ENCODE measurements at places on chromosomes 6 and 20.

- DNase-seq, result no peak
Measured at GRCh38 chr20:1240549-1240948, 14.7 kb downstream of the RAD21L1 start.

DNA sequence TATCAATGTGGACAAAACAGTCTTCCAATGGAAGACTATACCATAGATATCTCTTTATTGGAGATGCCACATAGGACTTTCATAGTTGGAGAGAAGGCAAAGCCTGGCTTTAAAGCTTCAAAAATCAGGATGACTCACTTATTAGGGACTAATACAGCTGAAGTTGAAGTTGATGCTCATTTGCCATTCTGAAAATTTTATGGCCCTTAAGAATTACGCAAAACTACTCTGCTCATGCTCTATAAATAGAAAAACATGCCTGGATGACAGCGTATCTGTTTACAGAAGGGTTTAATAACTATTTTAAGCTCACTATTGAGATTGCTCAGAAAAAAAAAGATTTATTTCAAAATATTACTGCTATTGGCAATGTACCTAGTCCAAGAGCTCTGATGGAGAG lies 155.5 kb upstream of the DST start:
- DNase-seq, result no peak

- no peak for DNase-seq
Measured at GRCh38 chr6:166929542-166930189, 26.7 kb downstream of the RNASET2 start.

DNA sequence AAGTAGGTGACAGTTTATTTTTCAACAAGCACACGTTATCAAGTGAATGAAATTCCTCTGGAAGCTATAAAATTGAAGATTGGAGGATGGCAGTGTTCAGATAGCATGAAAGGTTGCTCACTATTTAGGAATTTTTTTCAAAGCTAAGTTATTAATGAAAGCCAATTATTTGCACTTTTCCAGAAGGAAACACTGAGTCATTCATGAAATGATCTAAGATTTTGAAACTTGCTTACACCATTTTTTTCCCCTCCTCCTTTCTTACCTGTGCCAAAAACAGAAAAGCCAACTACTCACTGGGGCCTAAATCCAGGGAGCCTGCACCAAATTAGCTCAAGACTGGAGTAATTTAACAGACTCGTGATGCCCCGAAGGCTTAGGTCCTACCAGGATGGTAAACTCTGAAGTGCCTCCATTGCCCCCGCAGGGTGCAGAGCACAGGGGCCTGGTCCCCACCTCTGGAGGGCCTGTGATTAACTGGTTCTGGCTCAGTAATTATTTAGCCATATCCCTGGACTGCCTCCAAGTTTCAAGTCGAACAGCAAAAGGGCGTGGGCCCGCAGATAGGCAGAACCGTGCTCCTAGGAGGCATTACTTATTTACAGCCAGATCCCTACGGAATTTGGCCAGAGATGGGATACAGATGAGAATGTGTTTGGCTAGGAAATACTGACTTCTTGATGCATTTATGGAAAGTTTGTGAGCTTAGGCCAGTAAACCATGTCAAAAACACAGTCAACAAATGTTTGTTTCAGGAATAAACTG lies 28.0 kb upstream of the ZNF217 start:
- no peak for DNase-seq

DNA sequence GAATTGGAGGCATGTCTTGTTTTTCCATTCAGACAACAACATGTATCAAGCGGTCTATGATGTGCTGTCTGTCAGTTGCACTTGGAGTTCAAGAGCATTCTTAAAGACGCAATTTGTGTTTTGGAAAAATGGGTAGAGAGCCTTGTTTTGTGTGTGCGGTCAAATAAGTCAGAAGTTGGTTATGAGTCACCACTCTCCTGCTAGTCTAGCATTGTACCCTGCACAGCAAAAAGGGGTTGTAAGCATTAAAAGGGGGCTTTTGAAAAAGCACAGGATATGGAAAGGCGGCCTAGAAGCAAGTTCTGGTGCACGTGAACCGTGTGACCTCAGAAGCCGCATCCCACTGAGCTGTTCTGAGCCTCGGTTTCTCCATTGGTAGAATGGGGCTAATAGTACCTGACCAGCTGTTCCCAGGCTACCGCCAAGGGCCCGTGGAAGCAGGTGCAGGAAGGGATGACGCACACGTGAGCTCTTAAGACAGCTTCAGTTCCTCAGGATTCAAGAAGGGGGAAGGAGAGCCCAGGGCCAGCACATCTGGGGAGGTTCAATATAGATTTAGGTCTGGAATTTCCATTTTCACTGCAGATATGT lies 61.6 kb upstream of the SNX9 start:
- peak; percentile 24 for DNase-seq

- DNase-seq, result no peak
Measured at GRCh38 chr6:42409581-42409980, 42.1 kb downstream of the TRERF1 start.

DNA sequence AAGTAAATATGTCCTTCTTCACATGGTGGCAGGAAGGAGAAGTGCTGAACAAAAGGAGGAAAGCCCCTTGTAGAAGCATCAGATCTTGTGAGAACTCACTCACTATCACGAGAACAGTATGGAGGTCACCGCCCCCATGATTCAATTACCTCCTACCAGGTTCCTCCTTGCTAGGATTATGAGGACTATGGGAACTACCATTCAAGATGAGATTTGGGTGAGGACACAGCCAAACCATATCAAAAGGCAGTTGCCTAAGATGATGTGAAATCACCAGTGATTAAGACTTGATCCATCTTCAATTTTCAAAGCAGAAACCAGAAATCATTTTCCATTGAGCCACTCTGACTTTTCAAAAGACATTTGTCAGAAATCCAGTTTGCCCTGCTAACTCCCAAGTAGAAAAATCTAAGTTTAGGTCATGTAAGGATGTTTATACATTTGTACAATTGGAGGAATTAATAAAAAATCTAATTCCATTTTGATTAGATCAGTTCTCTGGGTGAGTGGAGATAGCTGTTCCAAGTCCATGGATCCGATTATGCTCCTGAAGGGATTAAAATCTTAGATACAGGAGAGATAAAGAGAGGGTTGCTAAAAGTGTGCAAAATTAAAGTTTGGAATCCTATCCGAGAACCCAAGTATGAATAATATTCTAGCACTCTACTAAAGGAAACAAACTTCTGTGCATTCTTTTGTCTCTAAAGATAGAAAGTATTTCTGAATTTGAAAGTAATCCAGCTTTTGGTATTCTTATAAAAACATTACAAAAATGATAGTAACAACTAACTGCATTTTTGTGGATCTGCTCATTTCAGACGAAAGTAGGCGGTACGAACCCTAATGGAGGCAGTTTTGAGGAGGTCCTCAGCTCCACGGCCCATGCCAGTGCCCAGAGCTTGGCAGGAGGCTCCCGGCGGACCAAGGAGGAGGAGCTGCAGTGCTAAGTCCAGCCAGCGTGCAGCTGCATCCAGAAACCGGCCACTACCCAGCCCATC lies 39.5 kb downstream of the HDDC2 start:
- DNase-seq, result no peak

DNA sequence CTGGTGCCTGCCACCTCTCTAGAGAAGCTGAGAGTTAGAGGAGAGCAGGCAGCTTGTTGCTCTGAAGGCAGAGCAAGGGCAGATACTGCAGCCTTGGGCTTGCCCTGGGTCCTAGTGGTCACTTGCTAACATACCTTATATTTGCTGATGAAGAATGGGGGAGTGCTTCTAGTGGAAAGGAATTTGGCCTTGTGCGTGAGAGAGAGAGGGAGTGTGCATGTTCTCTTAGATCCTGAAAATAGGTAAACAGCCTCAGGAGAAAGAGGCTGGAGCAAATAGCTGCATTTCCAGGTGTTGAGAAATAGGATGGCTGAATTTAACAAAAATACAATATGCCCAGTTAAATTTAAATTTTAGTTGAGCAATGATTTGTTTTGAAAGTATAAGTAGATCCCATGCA lies 724.5 kb upstream of the FLRT3 start:
- DNase-seq, result no peak

DNA sequence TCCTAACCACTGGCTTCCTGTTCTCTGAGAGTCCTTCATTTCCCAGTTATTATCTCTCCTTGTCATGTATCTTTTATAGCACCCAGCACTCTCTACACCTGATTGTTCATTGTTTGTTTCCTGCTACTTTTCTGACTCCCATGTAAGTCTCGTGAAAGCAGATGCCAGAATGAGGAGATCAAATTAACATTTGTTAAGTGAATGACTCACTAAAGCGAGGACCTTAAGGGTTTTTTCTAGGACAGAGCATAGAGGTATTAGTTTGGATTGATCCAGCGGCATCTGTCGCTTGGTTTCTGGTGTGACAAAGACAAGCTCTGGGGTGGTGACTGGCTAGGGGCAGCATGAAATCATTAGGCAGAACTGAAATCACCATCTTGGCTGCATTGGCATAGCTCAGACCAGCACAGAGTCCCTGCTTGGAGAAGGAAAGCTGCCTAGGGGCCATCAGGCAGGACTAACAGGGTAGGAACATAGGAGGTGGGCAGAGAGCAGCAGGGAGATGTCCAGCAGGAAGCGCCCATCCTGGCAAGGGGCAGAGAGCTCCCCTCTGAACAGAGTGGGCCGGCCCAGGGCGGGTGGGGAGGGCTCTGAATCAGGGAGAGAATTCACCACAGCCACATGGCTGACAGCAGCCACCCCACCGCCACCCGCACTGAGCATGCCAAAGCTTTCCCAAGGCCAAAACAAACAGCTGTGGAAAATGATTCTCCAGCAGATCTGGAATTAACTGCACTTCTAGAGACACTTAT lies 97.1 kb upstream of the CEP85L start:
- no peak for DNase-seq

GRCh38 chr20:23021541-23021940 lies 13.6 kb upstream of the SSTR4 start:
- DNase-seq, result no peak

DNA sequence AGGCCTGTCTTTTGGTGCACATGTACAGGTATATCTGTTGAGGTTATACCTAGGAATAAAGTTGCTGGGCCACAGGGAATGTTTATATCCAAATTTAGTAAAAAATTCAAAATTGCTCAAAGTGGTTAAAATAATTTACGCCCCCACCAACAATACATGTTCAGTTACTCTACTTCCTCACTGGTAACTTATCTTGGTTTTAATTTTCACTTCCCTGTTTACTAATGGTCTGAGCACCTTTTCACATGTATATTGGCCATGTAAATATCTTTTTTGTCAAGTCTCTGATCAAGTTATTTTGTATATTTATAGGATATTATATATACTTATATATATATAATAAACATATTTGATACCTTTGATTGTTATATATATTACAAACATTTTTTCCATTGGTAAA lies 9.7 kb downstream of the PDE7B start:
- no peak for DNase-seq
